ENCODE measurements at places on chromosomes 1 and 21. TPM values are rescaled to one million over a fixed set of nuclear protein-coding genes. Genes with fewer than 3 reads are reported as not detected.
A peak's percentile ranks its signal among the peaks of the same experiment; 100 is the strongest.

Gene SDF4
- total RNA-seq = 40.8 TPM

Gene FAM110D
- total RNA-seq = 0.30 TPM

Gene OR6K3
- not detected for total RNA-seq

Gene MROH9
- total RNA-seq = 0.10 TPM

Gene SLC35F3
- total RNA-seq = 0.79 TPM

Gene MYOC
- total RNA-seq = 0.30 TPM

Gene ENO1
- total RNA-seq = 322 TPM

Gene TNFRSF1B
- total RNA-seq = 12.5 TPM

Gene HMCN1
- 109 TPM for total RNA-seq

Gene GSTM5
- total RNA-seq = 12.3 TPM

GRCh38 chr1:158611916-158612315 lies 6.8 kb downstream of the OR10Z1 start:
- no peak for DNase-seq

- DNase-seq = no peak
These were observed 10.2 kb upstream of the NCMAP start for GRCh38 chr1:24545662-24546061.

DNA sequence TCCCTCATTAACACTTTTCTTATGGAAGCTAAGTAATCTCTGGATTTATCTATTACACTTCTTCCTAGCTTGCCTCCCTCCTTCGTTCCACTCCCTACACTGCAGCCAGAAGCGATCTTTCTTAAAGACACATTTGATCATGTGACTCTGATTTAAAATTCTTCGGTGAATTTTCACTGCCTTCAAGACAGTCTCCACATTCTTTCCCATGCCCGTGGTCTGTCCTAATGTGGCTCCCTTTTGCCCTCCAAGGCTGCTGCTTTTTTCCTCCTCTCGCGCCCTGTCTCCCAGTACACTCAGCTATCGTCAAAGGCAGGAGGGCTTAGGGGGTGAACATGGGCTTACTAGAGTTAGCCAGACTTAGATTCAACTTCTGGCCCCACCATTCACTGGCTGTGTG lies 64.4 kb downstream of the SDCCAG8 start:
- DNase-seq = no peak

DNA sequence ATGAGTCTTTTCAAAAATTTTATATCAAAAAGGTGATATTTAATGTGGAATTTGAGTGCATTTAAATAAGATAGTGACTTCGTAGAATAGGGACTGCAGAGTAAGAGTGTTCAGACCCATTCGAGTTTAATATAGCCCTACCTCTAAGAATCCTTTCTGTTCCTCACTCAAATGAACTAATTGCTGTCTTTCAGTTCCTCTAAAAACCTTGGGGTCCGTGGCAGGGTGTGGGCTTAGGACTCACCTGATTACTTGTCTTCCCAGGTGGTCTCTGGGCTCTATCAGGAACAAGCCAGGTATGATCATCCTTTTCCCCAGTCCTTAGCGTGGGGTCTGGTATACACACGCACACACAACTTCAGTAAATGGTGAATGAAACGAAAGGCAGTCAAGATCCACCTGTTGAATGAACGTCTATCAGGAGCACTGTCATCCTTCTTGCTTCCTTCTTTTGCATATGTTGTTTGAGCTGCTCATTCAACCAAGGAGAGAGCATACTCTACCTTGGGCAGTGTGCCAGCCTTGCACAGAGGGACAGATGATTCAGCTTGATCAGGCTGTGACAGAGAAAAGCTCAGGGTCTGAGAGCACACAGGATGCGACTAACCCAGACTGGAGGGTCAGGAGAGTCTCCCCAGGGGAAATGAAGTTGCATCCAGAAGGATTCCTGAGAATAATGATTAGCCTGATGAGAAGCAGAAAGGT lies 1.2 kb upstream of the RNF11 start:
- no peak for DNase-seq

DNA sequence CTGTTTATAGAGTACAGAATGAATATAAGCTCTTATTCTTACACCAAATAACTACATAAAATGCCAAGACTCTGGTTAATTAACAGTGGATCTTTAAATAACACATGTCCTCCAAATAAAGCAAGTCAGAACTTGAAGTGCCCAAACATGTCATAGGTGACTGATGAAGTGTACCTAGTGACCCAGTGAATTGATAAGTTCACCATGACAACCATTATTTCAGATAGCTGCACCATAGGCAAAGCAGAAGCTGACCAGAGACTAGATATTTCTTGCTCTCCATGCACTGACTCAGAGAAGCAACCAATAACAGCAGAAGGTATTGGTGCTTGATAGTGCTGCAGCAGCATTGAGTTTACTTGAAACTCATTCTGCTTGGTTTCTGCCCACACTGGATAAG lies 192.1 kb downstream of the DUSP10 start:
- DNase-seq = no peak

GRCh38 chr1:2808386-2808705 lies 6.9 kb upstream of the TTC34 start:
- no peak for DNase-seq

- DNase-seq = no peak
These were observed 51.9 kb downstream of the DHX9 start for GRCh38 chr1:182890927-182891610.

GRCh38 chr1:193850745-193851144 lies 664.3 kb upstream of the B3GALT2 start:
- no peak for DNase-seq

- no peak for DNase-seq
These were observed 39.5 kb downstream of the CTNNBIP1 start for GRCh38 chr1:9870572-9870971.

DNA sequence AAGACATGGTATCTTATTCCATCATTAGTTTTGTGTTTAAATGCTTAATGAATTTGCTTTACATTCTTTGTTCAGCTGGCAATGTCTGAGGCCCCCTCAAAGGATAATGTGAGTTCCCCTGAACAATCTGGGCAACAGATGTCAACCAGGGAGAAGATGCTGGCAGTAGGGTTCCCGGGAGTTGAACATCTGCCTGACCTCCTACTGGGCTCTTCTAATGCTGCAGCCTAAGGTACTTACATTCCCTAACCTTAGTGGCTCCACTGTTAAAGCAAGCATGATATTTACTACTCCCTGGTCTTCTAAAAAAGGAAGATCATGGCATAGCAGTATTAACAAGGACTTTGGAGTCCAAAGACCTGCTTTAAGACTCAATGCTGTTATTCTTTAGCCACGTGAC lies 574.9 kb upstream of the NR5A2 start:
- no peak for DNase-seq

DNA sequence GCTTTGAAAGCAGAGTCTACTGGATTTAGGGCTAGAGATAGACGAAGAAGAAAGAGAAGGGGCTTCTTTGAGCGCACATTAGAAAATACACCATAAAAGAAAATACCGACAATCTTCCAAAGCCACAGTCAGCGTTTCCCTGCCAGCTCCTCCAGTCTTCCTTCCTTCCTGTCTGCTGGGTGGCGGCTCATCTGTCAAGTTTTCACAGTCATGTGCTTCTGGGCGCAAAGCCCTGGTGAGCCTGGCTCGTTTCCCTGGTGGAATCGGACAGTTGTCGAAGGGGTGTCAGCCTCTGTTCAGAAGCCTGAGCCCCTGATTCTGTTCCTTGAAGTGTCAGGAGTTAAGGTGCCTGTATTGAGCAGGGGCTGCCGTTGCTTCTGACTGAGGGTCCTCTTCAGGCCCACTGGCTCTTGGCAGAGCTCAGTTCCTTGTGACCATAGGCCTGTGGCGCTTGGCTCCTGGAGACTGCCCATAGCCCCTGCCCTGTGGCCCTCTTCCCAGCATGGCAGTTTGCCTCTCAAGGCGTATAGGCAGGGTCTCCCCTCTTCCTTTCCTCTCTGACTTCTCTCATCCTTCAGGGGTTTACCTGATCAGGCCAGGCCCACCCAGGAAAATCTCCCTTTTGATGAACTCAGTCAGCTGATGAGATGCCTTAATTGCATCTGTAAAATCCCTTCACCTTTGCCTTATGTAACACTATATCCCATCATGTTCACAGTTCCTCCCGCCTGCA lies 58.6 kb downstream of the ADARB1 start:
- DNase-seq = peak; percentile 20

DNA sequence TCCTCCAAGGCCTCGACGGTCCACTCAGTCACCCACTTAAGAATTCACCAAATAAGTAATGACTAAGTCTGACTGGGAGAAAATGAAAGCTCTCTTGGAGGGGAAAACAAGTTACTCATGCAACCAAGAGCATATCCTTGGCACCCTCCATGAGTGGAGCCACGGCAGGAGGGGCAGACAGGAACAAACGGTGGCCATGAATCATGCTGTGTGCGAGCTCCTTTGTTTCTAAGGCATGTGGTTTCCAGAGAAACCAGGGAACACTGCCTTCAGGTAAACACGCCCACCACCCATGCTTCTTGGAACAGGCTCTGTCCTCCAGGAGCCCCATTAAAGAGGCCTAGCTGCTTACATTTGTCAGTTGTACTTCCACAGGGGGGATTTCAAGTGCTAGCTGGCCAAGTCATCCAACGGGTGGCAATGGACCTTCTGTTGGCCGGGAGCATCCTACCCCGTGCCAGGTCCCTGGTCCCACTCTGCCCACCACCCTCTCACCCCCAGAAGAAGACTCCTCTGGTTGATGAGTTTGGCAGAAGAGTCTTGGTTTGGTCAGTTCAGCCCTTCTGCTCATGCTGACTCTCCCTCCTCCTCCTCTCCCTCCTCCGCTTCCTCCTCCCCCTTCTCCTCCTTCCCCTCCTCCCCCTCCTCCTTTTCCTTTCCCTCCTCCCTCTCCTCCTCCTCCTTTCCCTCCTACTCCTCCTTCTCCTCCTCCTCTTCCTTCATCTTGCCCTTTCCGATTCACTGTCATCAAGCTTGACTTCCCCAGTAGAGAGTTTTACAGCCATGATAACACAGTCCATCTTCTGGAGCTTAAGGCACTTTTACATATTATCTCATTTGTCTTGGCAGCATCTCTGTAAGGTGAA lies 107.6 kb downstream of the CCDC185 start:
- no peak for DNase-seq

- no peak for DNase-seq
These were observed 48.1 kb downstream of the CDC14A start for GRCh38 chr1:100400404-100400803.

DNA sequence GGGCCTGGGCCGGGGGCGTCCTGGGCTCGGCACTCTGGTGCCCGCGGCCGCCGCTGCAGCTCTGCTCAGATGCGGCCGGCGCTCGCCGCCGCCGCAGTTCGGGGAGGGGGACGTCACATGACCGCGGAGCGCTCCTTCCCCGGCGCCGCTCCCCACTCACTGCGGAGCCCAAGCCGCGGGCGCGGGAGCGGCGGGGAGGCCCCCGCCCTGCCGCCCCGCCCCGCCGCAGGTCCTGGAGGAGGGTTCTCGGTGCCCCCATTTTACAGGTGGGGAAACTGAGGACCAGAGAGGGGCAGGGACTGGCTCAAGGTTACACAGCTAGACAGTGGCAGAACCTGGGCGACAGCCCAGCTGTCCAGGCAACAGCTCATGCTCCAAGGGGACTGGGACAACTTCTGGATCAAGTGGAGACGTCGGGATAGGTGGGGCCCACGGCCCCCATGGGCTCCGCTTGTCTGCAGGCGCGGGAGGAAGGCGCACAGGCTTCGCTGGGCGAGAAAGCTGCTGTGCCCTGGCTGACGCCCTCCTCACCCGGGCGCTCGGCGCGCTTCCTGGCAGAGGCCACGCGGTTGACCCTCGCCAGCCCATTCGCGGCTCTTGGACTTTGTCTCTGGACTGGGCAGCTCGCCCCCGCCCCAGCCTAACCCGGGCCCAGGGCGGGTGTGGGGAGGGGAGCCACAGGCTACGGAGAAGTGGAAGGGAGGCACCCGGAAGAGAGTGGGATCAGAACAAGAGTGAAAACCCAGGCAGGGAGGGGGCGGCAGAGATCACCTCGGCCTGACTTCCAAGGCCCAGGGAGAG lies at the start of gene RAP1GAP:
Gene RAP1GAP, minus strand, starts transcription at position 100 of the 801 bp plus-strand sequence. CDS start 49,325 bp downstream, outside the sequence.
- no peak for DNase-seq

DNA sequence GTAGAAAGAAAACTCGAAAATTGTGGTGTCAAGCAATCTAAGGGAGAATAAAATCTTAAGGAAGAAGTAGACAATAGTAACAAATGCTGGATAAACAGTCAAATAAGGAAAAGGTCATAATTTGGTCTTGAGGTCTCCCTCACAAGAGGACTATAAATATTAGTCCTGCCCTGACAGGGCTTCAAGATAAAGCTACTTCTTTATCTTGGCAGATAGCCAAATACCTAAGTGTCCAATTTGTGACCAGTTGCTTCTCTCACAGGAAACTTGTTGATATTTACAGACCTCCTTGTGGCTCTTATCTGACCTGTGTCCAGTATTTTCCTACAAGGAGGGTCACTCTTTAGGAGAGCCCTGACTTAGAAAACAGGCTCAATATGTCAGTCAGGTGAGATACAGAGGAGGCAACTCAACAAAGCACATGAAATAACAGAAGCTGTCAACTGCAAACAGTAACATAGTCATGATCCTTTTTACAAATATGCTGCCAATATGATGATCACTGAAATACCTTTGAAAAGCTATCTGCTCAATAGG lies 88.8 kb downstream of the TNNI3K start:
- DNase-seq = no peak

DNA sequence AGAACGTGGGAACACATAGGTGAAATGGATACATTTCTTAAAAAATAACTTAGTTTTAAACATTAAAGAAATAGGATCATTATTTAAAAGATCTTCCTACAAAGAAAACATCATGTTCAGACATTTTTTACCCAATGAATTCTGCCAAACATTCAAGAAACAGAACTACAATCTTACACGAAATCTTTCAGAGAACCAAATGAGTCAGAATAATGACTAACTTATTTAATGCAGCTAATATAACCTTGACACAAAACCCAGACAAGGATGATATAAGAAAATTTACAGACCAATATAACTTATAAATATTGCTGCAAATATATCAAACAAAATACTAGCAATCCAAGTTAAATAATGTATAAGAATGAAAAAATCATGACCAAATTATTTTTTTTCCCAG lies 220.1 kb upstream of the KCNK2 start:
- DNase-seq = no peak

GRCh38 chr1:26853156-26853555 lies 9.8 kb upstream of the SFN start:
- no peak for DNase-seq

DNA sequence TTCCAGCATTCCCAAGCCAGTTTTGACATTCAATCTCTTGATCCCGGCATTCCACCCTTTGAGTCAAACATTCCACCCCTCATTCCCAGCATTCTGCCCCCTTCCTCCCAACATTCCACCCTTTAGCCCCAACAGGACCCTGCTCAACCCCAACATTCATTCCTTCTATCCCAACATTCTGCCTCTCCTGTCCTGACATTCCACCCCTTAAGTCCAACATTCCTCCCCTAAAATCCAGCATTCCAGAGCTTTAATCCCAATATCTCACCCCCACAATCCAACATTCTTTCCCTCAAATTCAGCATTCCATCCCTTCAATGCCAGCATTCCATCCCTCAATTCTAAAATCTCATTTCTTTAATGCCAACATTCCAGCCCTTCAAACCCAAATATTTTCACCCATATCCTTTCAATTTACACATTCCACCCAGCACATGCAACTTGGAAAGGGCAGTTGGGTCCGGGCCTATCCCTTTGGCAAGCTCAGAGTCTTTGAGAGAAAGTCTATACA lies 22.9 kb downstream of the DDX20 start:
- DNase-seq = no peak

Measured in skin of body (tissue), 3 donors.